Anterior cingulate cortex (tissue), 58 donors: ENCODE measurements at places on chromosomes 5 and 9.

DNA sequence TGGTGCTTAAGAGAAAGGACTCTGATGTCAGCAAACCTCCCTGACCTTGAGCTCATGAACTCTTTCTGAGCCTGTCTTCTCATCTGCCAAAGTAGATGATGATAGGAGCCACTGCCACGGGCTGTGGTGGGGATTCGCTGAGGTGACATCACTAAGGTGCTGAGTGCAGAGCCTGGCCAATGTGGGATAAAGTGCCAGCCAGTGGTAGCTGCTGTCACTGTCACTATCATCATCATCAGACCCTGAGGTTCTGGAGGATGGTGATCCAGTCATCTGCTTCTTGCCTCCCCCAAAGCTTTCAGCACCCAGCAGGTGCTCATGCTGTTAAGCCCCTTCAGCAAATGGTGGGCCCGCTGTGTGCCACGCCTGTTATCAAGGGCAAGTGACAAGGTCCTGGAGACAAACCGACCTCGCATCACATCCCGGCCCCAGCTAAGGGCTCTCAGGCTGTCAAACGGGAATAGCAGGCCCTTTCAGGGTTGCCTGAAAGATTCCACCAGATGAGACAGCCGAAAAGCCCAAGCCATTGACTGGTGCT is 6.4 kb downstream of the FPGS start:
- no peak for DNase-seq

DNA sequence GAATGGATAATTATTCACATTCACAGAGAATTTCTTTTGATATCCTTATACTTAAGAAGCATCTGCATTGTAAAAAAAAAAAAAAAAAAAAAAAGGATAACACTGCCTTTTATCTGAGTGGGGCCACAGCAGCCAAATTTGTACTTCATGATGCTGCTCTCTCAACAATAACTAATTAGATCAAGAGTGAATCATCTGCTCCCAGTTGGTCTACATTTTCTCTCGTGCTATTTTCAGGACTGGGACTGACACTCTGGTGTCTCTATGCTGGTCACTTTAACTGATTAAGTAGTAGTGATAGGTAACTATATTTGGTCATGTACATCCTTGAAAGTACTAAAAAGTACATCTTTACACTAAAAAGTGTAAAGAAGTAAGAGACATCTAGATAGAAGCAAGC is 90.1 kb downstream of the RFX3 start:
- no peak for DNase-seq

DNA sequence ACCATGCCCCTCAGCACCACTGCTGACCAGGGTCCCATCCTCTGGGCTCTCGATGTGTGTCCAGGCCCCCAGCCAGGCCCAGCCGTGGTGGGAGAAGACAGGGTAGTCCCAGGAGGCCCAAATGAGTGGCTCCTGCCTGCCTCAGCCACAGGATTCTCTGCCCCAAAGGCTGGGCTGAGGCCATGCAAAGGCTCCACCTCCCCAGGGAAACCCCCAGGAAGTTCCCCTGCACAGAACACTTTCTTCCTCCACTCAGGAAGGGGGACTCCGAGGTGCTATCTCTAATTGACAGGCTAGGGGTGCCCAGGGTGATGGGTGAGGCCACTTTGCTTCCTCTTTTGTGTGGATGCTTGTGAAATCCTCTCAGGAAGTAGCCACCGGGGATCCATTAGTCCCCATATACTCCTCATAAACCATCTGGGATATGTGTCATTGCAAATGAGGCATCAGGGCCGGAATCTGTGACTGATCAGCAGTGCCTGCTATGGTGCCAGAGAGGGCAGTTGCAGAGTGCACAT is 23.1 kb upstream of the TDRD7 start:
- no peak for DNase-seq

DNA sequence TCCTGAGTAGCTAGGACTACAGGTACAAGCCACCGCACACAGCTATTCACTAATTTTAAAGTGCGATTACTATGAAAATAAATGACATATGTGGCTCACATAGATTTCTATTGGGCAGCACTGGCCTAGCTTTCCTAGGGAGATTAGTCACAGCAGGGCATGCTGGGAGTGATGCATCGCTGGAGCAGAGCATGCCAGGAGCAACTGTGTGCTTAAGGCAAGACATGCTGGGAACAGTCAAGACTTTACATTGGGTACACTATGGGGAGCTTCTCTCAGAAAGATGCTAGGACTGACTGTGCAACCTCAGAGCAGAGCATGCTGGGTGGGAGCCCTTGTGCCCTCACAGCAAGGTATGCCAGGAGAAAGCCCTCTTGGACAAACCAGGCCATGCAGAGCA is 9.3 kb downstream of the ST6GALNAC6 start:
- DNase-seq: no peak

- DNase-seq: no peak
These were observed 26.7 kb downstream of the POLR1E start for GRCh38 chr9:37512437-37512836.

GRCh38 chr9:109880276-109881169 is 100.5 kb downstream of the PALM2AKAP2 start:
- DNase-seq: no peak
